Naive thymus-derived CD8-positive, alpha-beta T cell (primary cell): ENCODE measurements at places on chromosomes 3 and 15. TPM values are rescaled to one million over a fixed set of nuclear protein-coding genes. Genes with fewer than 3 reads are reported as not detected.

The GP9 gene
- not detected for polyA plus RNA-seq

The COL8A1 gene
- polyA plus RNA-seq = not detected

The CPNE9 gene
- not detected for polyA plus RNA-seq

The HGD gene
- polyA plus RNA-seq = not detected

The ADCY5 gene
- polyA plus RNA-seq = 0.03 TPM

The SLC28A2 gene
- polyA plus RNA-seq = not detected

The SAMMSON gene
- polyA plus RNA-seq = not detected

The TKT gene
- 73.1 TPM for polyA plus RNA-seq

The TRIM42 gene
- not detected for polyA plus RNA-seq

The CRELD1 gene
- 29.2 TPM for polyA plus RNA-seq

The NUTM1 gene
- polyA plus RNA-seq = not detected

The ERICH6 gene
- polyA plus RNA-seq = 0.14 TPM

The PRSS50 gene
- not detected for polyA plus RNA-seq
